Endothelial cell (in vitro differentiated cells): ENCODE measurements at places on chromosomes 11 and 22. TPM values are rescaled to one million over a fixed set of nuclear protein-coding genes. Genes with fewer than 3 reads are reported as not detected.

DNA sequence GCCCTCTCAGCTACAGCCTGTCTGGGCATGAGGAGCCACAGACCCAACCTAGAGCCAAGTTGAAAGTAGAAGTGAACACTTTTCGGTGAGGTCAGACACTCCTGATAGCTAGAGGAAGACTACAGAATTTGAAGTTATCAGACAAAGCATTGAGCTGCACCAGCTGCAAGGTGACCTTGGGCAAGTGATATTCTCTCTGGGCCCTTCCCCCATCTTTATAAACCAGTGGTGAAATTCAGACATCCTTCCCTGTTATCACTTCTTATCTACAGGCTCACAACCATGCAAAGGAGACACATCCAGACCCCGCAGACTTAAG is 8.0 kb upstream of the PMM1 start:
- H3K4me3 ChIP-seq = no peak overlapping the region
- DNase-seq = no peak
- H3K36me3 ChIP-seq = peaks cover 7% of the 10 kb centered on the region
- peaks cover 2% of the 10 kb centered on the region for H3K27me3 ChIP-seq
- no peaks in the 10 kb centered on the region for H3K4me1 ChIP-seq

DNA sequence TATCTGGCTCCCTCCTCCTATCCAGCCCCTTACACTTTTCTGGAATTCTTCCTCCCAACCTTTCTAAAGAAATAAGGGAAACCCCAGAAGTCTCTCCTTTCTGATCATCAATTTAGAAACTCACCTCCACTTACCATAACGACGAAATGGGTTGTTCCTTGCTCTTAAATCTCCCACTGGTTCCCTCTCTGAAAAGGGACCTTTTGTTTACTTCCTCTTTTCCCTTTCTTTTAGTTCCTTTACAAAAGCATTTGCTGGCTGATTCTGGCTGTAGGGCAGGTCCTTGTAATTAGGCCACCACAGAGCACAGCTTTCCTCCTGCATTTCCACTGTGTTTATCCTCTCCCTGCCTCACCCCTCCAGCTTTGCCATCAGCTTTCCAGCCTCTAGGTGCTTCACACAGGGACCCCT is 12.0 kb downstream of the JAML start:
- no peak for DNase-seq
- H3K27ac ChIP-seq = peak overlapping the region; percentile 32
- H3K27me3 ChIP-seq = peaks cover 4% of the 10 kb centered on the region
- no peaks in the 10 kb centered on the region for H3K36me3 ChIP-seq
- H3K4me1 ChIP-seq = peaks cover 37% of the 10 kb centered on the region
- H3K4me3 ChIP-seq = no peak overlapping the region

- no peak overlapping the region for H3K4me3 ChIP-seq
- H3K27ac ChIP-seq = no peak overlapping the region
- H3K27me3 ChIP-seq = no peaks in the 10 kb centered on the region
These were observed 902.4 kb upstream of the CCDC90B start for GRCh38 chr11:84188521-84188920.

DNA sequence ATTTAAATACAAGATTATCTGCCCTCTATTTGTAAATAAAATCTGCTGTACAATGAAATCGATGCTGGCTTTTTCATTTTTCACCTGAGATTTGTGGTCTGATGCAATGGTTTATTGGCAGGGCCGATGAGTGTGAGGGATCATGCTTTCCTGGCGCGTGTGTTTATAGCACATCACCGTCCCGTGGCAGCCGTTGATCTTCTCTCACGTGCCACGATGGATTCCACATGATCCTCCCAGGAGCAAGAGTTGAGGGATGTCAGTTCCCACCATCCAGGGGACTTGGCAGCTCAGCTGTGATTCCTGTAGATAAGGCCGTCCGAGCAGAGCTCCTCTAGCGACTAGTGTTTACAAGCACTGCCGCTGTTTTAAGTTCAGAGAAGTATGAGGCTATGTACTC is 213.7 kb downstream of the TBC1D22A start:
- peaks cover 25% of the 10 kb centered on the region for H3K36me3 ChIP-seq
- H3K4me3 ChIP-seq = no peak overlapping the region
- no peak for DNase-seq

DNA sequence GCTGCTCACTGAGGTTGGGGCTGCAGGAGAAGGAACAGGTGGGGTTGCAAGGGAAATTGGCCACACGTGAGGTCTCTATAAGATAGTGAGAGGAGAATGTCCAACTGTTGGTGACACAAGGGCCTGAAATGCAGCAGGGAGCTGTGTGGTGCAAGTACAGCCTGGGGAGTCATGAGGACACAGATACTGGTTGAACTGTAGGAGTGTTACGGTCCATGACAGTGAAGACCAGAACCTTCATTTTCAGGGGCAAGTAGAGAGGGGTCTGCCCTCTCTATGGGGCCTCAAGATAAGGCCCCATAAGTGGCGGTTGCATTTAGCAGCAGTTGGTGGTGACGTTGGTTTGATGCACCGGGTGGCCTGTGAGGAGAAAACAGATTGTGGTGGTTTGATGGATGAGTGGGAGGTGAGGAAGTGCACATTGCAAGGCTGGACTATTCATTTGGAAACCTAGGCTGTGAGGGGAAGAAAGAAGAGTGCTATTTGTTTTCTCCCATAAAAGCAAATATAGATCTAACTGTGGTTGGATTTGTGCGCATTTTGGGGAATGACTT is 39.4 kb downstream of the MICAL2 start:
- H3K36me3 ChIP-seq = no peaks in the 10 kb centered on the region
- no peak overlapping the region for H3K27ac ChIP-seq
- no peaks in the 10 kb centered on the region for H3K27me3 ChIP-seq
- H3K4me3 ChIP-seq = no peak overlapping the region
- no peak for DNase-seq
- H3K4me1 ChIP-seq = no peaks in the 10 kb centered on the region

DNA sequence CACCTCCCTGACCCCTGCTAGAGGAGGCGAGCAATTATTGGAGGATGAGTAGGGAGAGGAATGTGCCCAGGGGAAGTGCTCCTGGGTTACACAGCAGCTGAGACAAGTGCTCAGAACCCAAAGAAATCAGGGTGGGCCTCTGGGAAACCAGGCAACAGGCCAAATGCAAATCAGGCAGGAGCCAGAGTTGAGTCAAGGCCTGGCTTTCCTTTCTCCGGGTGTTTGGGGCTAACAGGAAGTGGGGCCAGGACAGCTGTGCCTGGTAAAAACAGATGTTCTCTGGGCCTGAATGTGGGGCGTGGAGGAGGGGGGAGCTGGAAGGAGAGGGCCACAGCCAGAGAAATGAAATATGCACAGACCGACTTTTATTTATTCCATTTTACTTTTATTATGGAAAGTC is 22.0 kb downstream of the MFNG start:
- H3K36me3 ChIP-seq = no peaks in the 10 kb centered on the region
- peaks cover 4% of the 10 kb centered on the region for H3K27me3 ChIP-seq
- no peak overlapping the region for H3K27ac ChIP-seq
- DNase-seq = no peak
- H3K4me3 ChIP-seq = no peak overlapping the region

DNA sequence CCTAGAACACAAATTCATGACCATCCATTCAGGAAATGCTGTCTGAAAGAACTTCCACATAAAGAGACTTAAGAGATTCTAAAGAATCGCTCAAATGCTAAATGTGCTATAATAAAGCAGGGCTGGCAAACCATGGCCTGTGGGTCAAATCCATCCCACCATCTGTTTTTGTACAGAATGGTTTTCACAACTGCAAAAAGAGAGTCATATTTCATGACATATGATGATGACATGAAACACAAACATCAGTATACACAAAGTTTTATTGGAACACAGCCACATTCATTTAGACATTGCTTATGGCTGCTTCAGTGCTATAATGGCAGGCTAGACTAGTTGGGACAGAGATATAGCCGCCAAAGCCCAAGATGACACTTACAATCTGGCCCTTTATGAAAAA is 85.1 kb downstream of the RRAS2 start:
- no peak for DNase-seq
- H3K27me3 ChIP-seq = peaks cover 19% of the 10 kb centered on the region
- H3K27ac ChIP-seq = no peak overlapping the region
- peaks cover 31% of the 10 kb centered on the region for H3K36me3 ChIP-seq

- H3K27ac ChIP-seq = no peak overlapping the region
- peaks cover 9% of the 10 kb centered on the region for H3K27me3 ChIP-seq
- DNase-seq = no peak
- H3K4me1 ChIP-seq = no peaks in the 10 kb centered on the region
- no peak overlapping the region for H3K4me3 ChIP-seq
- H3K36me3 ChIP-seq = peaks cover 25% of the 10 kb centered on the region
These were observed 62.8 kb downstream of the AAMDC start for GRCh38 chr11:77883775-77884174.

GRCh38 chr11:69832561-69833413 is 13.6 kb upstream of the FGF3 start:
- no peak overlapping the region for H3K27ac ChIP-seq
- DNase-seq = no peak
- H3K36me3 ChIP-seq = no peaks in the 10 kb centered on the region
- no peak overlapping the region for H3K4me3 ChIP-seq

Gene ASPHD2
- 14.5 TPM for total RNA-seq

Gene OR52A1
- 0.03 TPM for total RNA-seq

Gene TMPRSS13
- total RNA-seq = 1.8 TPM

Gene TMEM151A
- total RNA-seq = not detected
